ENCODE measurements at places on chromosomes 6 and 20.

GRCh38 chr6:29294499-29294914 lies 7.0 kb upstream of the OR14J1 start:
- DNase-seq = no peak

DNA sequence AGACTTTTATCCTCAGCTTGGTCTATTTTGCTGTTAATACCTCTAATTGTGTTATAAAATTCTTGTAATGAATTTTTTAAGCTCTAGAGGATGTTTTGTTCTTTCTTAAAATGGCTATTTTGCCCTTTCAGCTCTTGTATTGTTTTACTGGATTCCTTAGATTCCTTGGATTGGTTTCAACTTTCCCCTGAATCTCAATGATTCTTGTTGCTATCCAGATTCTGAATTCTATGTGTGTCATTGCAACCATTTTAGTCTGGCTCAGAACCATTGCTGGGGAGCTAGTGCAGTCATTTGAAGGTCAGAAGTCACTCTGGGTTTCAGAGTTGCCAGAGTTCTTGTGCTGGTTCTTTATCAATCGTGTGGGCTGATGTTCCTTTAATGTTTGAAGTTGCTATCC lies 37.1 kb downstream of the OTOR start:
- DNase-seq = no peak

DNA sequence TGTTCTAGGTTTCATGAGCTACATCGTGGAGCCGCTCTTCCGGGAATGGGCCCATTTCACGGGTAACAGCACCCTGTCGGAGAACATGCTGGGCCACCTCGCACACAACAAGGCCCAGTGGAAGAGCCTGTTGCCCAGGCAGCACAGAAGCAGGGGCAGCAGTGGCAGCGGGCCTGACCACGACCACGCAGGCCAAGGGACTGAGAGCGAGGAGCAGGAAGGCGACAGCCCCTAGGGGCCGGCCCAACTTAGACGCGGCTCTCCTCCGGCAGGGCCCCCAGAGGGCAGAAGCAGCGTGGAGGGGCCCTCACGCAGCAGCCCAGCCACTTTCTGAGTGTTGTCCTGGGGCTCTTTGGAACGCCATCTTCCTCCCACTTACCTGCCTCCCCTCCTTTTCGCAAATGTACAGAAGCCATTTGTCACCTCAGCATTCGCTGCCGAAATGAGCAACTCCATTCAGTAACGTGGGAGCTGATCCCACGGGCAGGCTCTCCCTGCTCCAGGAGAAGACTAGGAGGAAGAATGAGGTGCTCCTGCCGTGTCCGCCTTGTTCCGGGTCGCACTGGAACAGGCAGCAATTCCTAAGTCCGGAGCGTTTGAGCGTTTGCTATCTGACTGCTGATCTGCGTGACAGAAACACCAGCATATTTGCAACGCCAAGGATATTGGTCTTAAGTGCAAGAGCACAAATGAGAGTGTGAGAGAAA lies 58.4 kb downstream of the MTFR2 start:
- no peak for DNase-seq

DNA sequence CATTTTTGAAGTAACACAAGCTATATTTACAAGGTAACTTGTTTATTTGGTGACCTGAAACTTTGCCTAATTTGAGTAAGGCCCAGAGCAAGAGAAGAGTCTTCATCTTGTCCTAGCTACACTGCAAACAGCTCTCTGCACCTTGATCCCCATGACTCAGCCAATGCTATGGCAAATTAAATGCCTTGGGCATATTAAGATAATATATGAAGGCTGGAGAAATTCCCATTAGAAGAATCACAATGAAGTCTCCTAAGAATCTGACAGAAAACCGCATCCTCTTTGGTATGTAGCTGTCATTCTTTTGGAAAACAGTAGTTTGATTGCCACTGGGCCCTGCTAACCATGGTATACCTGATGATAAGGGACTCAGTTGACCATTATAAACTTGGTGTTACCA lies 204.5 kb downstream of the UBE3D start:
- DNase-seq = no peak

GRCh38 chr6:41536795-41537758 lies 9.1 kb upstream of the FOXP4 start:
- no peak for DNase-seq

DNA sequence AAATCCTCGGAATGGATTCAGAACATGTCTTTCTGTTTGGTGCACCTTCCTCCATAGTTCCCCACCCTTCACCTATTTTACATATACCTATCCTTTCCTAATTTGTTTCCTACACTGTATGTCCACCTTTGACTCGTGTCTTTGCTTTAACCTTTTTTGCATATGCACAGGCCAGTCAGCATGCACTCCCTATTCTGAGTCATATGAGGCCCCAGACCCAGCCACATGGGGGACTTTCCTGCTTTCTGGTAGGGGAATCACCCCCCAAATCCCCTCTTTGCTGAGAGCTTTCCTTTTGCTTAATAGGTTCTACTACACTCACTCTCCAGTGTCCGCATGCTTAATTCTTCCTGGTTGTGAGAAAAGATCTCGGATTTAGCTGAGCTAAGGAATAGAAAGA lies 393.8 kb upstream of the IMPG1 start:
- DNase-seq = no peak

- DNase-seq = no peak
Observed at GRCh38 chr6:90829311-90829710, 242.4 kb upstream of the MAP3K7 start.

DNA sequence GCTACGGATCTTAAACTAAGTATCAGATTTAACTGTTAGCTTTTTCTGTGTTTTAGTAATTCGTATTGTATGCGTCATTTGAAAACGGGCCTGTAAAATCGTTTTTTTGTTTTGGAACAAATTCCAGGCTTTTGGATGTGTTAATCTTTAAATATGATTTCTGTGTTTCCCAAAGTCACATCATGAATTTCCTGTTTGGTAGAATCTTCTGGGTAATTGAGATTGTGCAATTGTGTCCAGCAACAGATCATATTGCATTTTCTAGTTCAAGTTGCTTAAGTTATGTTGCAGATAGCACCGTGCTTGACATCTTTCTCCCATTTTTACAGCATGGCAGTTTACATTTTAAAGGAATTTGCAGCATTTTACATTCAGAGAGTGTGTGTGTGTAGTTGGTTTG lies 1.9 kb downstream of the MAPK14 start:
- no peak for DNase-seq

- peak; percentile 86 for DNase-seq
Observed at GRCh38 chr6:30463651-30464618, 25.4 kb upstream of the HLA-E start.

- DNase-seq = peak; percentile 55
Observed at GRCh38 chr20:29689411-29690225, 1567.8 kb upstream of the DEFB115 start.

DNA sequence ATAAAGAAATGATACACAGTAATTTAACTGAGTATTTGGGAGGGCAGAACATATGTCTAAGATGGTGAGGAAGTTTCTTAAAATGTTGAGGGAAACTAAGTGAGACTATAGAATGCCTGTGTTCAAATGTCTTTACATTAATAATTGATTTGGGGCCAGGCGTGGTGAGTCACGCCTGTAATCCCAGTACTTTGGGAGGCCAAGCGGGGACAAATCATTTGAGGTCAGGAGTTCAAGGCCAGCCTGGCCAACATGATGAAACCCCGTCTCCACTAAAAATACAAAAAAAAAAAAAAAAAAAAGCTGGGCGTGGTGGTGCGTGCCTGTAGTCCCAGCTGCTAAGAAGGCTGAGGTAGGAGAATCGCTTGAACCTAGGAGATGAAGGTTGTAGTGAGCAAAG lies 66.7 kb downstream of the THEMIS start:
- no peak for DNase-seq

GRCh38 chr20:64139199-64140060 lies 24.8 kb upstream of the MYT1 start:
- DNase-seq = no peak

Data from stimulated activated CD4-positive, alpha-beta T cell treated with anti-CD3 and anti-CD28 coated beads, Interleukin-15, amount 100 ng/mL, for 24 hours (primary cell).